ENCODE measurements at places on chromosomes 6 and 20.

DNA sequence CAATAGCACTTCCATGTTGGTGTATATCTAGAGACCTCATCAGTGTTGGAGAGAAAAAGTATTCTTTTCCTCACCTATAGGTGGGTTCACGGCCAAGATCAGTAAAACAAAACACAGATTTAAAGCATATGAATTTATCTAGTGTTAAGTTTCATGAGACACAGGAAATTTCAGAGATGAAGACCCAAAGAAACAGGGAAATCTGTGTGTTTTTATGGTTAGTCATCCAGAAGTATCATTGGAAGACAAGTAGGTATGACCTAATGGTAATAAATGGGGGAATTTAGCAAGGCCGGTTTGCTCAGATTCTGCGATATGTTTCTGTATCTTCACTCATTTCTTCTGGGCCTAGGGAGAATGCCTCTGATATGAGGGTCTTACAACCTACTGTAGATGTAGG lies 419.6 kb upstream of the MARCKS start:
- DNase-seq = no peak

- no peak for DNase-seq
Measured at GRCh38 chr6:32129297-32130088, 595 bp downstream of the FKBPL start.

DNA sequence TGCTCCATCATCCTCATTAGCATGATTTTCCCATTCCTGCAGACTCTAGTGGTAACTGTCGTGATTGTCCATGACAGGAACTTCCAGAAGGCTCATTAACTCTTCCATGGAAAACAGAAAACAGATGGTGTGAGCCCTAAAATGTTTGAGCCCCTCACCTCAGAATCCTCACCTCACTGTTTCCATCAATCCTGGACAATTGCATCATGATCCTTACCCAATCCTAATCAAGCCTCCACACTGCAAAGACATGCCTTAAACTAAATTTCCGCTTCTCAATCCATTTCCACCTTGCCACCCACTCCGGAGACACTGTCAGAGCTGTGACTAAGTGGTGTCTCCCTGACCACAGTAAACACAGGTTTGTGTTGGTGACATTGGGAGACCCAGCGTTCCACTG lies 311.0 kb upstream of the JARID2 start:
- no peak for DNase-seq

DNA sequence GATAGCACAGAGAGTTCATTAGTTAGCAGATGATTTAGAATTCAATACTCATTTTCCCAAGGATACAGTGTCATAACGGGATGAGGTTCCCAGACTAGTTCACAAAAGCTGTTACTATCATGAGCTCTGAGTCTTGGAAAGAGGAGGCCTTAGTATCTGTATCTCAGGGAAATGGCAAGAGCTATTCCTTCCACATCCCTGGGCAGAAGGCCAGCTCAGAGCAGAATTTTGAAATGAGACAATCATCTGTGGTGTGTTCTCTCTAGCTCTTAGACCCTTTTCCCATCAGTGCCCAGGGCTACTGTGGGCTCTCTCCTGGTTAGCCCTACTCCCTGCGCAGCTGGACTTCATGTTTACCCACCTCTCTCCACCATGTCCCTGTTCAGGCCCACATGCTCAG lies 64.5 kb downstream of the JAG1 start:
- no peak for DNase-seq

DNA sequence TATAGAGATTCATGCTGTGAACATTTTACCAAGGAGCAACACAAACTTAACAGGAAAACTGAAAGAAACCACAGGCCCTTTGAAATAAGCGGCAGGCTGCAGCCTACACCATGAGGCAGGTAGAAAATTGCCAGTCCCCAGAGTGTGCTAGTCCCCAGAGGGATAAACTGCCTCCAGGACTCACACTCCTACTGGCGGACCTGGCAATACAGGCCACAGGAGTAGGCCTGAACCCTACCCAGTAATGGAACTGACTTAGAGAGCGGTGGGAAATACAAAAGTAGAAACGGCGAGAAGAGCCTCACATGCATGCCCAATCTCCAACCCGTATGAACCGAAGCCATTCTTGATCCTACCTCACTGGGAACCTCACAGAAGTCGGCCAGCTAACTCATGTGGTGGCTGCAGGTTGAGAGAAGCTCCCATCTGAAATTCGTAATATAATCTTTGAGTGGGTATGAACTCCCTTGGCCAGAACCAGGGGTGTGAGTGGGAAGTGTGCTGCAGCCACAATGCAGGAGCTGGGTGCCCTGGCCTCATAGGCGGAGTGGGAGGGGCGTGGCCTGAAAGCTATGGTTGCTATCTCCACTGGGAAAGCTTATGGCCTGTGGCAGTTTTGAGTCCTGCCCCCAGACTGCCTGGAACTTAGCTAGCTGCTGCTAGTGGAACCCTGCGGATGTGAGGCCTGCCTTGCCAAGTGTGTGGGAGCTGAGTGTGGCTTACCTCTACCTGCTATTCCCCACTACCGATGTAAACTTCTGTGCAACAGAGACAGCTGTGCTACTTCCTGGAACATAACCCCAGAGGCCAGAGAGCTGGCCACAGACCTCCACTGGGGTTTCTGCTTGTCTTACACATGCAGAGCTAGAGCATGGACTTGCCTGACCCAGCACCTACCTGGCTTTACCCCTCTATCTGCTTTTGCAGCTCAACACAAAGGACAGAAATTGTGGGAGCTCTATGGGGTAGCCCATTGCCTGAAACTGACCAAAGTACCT lies 146.5 kb upstream of the COL21A1 start:
- no peak for DNase-seq

DNA sequence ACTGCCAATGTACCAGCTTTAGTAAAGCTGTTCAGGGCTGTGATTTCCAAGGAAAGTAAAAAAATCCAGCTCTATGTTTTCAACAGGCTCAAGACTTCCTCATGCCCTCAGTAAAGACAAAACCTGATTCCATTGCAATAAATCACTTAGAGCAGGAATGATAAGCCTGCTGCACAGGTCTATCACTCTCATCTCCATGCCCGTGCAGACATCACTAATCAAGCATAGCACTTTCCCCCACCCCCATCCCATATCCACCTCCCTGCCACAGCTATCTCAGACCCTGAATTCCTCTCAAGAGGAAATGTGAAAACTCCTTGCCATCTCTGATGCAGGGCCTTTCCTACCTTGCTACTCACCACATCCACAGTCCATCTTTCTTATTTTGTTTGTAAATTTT lies 554.9 kb downstream of the MAFB start:
- DNase-seq = no peak

DNA sequence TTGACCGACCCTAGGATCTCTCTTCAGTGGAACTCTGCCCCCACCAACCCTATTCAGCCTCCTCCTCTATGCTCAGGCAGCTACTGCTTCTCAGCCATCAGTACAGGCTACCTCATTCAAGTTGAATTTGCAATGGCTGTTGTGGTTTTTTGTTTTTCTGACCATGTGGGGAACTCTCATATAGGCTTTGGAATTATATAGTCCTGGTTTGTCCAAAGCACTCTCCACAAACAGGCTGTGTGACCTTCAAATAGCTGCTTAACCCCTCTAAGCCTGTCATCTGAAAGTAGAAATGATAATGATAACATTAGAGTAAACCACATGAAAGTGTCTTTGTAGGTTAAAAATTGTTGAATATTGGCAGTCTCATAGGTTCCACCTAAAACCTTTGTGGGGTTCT lies 80.3 kb downstream of the UNC5CL start:
- no peak for DNase-seq

GRCh38 chr6:2812695-2813094 lies 29.0 kb downstream of the SERPINB1 start:
- DNase-seq = no peak

DNA sequence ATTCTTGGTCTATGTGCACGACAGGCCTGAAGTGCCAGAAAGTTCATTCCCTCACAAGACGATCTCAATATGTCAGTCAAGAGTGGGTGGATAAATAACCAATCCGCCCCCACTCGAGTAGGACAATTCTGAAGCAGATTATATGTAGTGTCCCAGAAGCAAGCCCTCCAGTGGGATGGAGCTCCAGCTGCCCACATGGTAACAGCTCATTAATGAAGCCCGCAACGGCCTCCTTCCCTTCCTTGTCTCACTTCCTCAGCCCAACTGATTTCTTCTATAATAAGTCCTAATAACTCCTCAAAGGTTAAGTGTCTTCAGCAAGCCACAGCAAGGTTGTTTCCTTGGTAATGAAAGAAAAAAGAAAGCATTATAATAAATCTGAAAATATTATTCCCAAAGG lies 82.1 kb upstream of the F13A1 start:
- no peak for DNase-seq

GRCh38 chr6:170018422-170018935 lies 267.1 kb downstream of the ERMARD start:
- DNase-seq = peak; percentile 37

DNA sequence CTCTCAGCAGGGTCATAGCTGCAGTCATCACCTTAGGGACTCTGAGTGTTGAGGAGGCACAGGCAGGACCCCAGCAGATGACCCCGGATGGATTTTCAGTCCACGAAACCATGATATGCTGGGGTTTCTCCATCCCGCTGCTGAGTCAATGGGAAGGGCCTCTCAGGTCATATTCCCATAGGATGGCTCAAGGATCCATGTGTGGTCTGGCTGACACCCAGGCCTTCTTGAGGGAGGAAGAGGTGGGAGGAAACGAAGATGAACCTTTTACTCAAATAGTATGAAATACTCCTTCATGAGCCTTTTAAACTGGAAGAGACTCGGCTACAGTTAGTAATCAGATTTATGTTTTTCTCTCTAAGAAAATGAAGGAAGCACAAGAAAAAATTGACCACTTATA lies 10.3 kb upstream of the RALY start:
- DNase-seq = no peak
